ENCODE measurements at places on chromosomes 11 and 22.

DNA sequence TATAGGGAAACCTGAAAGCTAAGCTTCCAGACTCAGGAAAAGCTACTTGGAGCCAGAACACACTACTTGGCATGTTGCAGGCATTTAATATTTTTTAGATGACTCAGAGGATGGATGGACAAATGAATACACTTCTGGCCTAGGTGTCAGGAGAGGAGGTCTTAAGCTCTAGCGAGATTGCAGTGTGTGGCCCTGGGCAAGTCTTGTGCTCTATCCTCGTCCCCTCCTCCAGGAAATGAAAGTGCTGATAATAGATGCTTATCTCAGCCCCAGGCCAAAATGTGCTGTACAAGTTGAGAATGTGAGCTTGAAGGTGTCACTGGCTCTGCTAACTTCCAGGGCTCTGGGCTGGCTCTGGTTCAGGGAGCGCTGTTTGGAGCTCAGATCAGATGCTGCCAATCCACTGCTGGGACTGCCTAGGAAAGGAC is 136.3 kb downstream of the PKNOX2 start:
- DNase-seq, result no peak

DNA sequence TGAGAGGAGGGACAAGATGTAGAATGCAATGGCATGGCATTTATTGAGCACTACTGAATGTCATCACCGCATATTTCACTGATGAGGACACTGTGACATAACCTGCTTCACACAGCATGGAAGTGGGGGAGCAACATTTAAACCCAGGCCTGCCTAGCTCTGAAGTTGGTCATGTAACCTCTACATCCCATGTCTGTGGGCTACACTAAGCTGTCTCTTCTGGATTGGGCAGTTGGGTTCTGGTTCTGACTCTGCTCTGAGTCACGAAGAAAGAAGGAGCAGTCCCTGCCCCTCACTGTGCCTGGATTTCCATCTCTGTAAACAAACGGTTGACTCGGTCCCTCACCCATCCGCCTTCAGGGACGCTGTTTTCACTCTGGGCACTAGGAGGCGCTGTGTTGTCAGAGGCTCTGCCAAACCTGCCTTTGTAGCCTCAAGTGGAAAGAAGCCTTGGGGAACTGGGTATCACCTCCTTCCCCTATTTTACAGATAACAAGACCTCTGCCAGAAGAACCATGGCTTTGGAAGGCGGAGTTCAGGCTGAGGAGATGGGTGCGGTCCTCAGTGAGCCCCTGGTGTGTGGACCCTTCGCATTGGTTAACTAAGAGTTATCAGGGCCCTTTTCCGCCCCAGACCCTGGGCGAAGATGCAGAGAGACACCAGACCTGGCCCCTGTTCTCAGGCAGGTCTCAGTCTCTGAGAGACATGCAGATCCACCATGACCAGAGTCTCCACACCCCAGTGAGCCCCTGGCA is 12.7 kb upstream of the ARHGEF17 start:
- peak; percentile 40 for DNase-seq

DNA sequence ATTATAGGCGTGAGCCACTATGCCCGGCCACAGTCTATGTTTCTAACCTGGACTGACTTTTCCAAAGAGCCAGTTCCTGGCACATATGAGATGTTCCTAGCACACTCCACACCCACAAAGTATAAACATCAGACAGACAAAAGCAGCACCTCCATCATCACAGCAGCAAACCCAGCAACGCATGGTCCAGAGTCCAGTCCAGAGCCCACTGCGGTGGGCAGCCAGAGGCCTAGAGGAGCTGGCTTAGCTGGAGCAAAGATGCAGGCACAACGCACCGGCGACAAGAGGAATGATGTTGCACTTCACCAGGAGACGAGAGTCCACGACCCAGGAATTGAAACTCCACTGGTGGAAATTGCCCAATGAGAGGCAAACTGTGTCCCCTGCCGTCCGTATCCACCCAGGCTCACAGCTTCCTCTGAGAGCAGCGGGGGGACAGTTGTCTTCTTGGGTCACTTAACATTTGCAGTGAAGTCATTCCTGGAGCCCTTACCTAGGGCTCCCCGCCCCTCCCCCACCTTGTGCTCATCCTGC is 36.6 kb downstream of the RPS6KA4 start:
- no peak for DNase-seq

DNA sequence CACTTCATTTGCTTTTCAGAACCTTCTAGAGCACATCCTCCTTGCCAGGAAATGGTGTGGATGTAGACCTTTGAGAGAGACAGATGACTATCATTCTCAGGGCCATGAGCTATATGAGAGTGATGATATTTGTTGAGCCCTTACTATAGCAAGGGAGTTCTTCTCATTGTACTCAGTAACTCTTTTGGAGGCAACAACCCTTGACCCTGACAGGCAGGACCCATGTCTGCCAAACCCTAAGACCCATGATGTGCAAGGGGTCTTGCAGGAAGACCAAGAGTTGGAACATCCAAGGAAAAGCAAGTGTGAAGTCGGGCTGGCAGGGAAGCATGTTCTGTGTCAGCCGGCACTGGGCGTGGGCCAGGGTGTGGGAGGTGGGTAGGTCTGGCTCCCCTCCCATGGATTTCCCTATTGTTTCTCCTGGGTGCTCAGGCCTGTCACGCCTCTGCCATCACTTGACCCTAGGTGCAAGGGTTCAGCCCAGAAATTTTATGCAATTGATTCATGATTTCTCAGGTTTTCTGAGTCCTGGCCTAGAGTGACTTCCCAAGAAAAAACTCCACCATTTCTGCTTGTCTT is 1.2 kb downstream of the FOLR3 start:
- no peak for DNase-seq
